Urothelium cell line (cell line): ENCODE measurements at places on chromosomes 11 and 22.

DNA sequence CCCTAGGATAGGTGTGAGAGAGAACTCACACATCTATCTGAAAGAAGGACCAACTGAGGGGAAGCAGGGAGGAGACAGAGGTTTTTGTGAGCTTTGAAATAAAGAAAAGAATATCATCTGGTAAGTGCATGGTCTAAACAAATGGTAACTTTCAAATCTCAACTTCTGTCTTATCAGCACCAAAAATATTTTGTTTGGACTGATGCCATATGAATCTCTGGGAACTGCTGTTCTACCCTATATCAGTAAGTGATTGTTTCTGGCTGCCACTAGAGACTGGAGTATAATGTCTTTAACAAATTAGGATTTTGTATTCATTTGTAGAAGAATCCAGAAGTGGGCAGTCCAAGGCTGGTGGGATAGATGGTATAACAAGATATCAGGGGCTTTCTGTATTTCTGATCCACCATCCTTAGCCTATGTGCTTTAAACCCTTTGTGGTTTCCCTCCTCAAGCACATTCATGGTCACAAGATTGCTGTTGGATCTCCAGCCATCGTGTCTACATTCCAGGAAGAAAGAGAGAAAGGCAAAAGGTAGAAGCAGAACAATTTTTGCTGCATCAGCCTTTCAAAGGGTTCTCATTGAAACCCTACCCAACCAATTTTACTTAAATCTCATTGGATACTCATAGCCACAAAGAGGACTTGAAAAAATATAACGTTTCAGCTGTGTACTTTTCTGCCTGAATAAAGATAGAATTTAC is 4.7 kb downstream of the HEPHL1 start:
- DNase-seq = no peak

DNA sequence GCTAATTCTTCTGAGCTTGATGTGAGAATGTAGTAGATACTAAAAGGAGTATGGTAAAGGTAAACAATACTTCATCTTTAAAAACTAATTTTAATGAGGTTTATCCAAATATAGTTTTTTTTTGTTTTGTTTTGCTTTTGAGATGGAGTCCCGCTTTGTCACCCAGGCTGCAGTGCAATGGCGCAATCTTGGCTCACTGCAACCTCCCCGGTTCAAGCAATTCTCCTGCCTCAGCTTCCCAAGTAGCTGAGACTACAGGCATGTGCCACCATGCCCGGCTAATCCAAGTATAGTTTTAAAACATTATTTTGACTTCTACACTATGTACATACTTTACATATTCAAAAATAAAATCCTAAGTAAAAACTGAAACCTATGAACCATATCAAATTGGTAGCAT is 4.1 kb downstream of the ZBTB44 start:
- no peak for DNase-seq

- DNase-seq = no peak
Measured at GRCh38 chr11:5929571-5930368, 12.3 kb upstream of the OR56A3 start.

DNA sequence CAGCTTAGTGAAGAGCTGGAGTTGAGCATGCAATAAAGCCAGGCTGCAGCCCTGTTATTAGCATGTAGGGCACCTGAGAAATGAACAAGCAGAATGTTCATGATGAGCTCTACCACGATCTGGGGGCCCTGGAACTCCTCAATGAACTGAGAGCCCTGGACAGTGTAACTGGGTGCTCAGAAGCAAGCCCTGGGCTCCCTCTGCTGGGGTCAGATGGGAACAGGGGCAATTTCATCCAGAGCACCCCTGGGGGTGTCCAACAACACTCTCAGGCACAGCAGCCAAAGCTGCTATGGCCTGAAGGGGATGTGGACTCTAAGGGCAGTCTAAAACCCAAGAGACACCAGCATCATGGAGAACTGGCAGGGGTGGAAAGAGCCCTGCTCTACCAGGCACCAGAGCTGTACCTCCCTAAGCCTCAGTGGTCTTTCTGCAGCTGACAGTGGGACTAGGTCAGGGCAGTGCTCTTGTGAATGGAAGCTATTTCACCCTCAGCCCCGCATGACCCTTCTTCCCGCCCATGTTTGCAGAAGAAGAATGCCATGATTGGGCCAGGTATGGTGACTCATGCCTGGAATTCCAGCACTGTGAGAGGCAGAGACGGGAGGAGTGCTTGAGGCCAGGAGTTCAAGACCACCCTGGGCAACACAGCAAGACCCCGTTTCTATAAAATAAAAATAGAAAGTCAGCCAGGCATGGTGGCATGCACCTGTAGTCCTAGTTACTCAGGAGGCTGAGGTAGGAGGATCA is 28.9 kb downstream of the THOC5 start:
- DNase-seq = peak; percentile 31

GRCh38 chr11:12625438-12626071 is 48.7 kb upstream of the TEAD1 start:
- no peak for DNase-seq

GRCh38 chr11:134636071-134636470 is 224.0 kb upstream of the B3GAT1 start:
- DNase-seq = no peak

DNA sequence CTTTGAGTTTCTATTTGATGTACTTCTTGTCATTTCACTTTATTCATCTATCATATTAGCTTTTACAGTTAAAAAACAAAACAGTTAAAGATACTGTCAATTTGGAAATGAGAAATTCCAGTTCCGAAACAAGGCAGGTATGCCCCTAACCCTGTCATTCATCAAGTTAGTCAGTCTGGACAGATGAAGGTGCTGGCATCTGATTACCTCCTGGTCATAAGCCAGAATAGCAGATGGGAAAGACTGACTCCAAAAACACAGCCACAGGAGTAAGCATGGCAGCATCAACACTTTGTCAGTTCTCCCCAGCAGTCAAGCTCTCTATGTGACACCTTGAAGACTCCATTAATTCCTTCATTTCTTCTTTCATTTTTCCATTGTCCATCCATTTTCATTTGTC is 4.3 kb downstream of the LRRC51 start:
- no peak for DNase-seq

- no peak for DNase-seq
Measured at GRCh38 chr22:49446145-49446758, 381.4 kb downstream of the BRD1 start.
